ENCODE measurements at places on chromosomes 6 and 20.

GRCh38 chr20:52812231-52812847 lies 159.8 kb upstream of the TSHZ2 start:
- DNase-seq, result no peak

DNA sequence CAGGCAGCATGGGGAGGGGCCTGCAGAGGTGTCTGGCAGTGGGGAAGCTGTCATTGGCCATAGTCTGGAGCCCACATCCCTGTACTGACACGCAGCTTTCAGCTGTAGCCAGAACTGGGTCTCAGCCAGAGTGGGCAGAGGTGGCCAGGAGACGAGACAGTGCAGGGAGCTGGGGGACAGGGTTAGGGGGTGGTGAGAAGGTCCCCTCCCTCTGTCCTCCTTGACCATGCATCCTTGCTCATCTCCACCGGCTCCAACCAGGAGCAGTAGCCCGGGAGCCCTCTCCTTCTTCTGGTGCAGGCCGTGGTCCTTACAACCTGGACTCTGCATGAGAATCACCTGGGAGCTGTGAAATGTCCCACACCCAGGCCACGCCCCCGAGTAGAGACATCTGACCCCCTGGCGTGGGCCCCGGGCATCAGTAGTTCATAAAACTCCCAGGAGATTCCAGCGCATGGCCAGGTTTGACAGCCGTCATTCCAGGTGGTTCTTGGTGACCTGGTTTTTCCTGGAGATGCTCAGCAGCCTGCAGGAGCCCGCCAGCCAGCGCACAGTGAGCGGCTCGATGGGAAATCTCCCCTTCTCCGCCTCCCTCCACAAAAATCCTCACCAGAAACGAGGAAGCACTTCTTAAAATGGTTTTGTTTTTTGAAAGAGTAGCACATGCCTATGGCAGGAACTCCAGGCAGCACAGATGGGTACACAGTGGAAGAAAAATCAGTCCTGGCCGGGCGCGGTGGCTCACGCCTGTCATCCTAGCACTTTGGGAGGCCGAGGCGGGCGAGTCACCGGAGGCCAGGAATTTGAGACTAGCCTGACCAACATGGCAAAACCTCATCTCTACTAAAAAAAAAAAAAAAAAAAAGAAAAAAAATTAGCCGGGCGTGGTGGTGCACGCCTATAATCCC lies 56.2 kb downstream of the ADNP start:
- DNase-seq, result no peak

DNA sequence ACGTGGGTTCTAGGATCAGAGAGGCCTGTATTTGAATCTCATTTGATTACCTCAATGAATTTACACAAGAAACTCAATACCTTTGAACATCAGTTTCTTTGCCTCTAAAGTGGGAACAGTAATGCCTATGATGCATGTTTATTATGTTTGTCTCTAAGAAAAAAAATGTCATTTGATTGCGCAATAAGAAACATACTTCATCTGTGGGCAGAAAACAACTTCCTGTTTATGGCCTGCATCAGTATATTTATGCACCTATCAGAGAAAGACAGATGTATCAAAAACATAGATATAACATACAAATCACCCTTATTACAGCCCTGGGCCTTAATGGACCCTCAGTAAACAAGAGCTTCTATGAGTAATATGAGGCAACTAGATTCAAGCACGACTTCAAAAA lies 516.4 kb upstream of the ARID1B start:
- no peak for DNase-seq

GRCh38 chr6:170438861-170439260 lies 114.2 kb downstream of the PSMB1 start:
- DNase-seq, result no peak

DNA sequence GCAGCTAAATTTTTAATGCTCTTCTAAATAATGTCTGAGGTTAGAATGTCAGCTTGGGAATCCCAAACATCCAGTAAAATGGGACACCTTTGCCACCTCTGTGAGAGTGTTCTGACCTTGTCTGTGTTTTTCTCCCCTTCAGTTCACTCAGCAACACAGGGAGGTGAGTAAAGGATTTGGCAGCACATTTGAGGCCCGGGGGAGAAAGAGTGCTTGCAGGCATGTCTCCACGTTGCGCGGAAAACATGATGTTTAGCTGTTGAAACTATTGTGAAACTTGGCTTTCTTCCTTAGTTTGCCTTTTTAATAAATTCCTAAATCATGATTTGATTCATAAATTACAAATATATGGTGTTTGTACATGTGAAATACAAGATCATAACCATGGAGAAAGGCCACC lies 707.8 kb upstream of the FLRT3 start:
- no peak for DNase-seq

GRCh38 chr6:39664173-39664572 lies 61.0 kb downstream of the KIF6 start:
- no peak for DNase-seq

- no peak for DNase-seq
Measured at GRCh38 chr6:79544939-79545450, 7.8 kb upstream of the LCA5 start.

DNA sequence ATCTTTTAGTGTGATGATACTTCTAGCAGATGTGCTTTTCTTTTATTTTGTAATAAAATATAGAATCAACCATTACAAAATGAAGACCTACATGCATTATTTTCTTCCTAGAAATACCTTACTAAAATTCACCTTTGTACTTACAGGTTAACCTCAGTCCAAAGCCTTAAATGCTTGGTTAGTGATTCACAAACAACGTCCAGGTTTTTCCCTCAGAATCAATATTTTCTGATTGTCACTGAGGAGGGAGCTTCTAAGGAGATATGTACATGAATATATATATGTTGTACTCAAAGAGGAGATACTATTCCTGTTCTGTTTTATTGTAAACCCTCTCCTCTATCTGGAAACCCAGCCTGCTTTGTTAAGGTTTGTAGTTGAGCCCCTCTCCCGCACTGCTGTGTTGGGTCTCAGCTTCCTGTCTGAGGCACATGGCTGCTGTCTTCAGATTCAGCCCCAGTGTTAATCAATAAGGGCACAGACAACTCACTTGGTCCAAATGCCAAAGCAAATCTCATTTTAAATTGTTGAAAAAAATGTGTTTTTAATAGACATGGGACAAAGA lies 33.9 kb upstream of the HS3ST5 start:
- DNase-seq, result no peak

- no peak for DNase-seq
Measured at GRCh38 chr6:43193929-43194328, 11.9 kb downstream of the CUL9 start.

DNA sequence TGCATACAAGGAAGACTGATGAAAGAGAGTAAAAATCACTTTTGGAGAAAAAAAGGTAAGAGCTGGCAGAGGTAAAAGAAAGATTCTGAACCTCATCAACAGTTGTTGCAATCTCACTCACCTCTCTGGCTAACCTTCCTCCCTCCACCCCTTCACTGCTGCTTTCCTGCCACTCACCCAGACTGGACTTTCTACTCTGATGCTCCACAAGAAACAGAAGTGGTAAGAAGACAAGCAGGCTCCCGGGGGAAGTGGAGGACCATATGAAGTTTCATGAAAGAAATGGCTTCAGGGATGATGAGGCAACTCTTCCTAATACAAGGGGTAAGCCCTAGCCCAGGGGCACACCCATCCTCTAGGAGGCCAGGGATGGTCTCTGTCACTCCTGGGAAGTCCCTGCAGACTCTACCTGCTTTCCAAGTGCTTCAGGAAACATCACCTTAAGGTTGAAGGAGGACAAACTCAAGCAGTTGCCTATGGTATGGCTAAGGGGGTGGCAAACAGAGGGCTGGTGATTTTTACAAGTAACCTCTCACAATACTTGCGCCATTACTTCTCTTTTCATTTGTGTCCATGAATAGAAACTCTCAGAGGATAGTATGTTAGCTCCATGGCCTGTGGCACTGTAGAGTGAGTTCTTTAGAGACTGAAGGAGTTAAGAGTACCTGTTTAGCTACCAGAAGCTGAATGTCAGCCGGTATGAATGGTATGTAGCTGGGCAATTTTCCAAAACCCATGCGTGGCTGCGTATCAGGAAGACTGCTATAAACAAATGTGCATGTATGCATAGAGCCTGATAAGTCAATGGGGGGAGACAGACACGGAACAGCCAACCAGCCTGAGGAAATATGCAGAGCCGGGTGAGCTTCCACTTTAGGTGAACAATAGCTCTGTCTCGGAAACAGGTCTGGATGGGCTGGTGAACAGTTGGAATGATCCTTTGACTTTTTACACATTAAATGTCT lies 112.0 kb downstream of the BACH2 start:
- DNase-seq, result no peak

GRCh38 chr20:37284691-37285161 lies 4.7 kb upstream of the MANBAL start:
- no peak for DNase-seq

GRCh38 chr6:144305567-144305966 lies 20.4 kb downstream of the UTRN start:
- no peak for DNase-seq
